ENCODE measurements at places on chromosomes 1 and 21.
A peak's percentile ranks its signal among the peaks of the same experiment; 100 is the strongest.

DNA sequence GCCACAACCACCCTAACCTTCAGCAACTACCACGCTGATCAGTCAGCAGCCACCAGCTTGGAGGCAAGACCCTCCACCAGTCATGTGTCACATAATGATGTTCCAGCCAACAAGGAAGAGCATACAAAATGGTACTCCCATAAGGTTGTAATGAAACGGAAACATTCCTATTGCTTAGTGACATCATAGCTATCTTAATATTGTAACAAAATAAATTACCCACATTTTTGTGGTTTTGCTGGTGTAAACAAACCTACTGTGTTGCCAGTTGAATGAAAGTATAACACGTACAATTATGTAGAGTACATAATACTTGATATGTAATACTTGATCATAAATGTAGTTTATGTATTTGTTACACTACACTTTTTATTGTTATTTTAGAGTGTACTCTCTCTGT, 1363.2 kb upstream of the ADGRL4 start:
- no peak for DNase-seq

DNA sequence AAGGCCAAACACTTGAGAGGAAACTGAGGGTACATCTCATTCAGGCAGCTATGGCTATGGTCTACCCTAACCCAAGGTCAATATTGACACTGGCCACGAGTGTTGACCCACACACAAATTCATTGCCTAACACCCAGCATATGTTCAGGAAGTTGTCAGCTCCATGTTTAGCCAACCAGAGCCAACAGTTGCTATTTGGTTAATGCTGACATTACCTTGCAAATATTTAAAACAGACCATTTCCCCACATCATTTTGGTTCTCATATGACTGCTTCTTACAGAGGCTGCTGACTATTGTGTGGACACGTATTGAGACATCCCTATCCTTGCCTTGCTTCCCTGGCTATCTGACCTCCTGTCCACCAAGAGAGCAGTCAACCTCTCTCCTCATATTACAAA, 97.3 kb downstream of the LMX1A start:
- DNase-seq, result no peak

- no peak for DNase-seq
Measured at GRCh38 chr1:24226749-24227148, 39.7 kb upstream of the IFNLR1 start.

GRCh38 chr1:160251011-160251410, 11.3 kb downstream of the DCAF8 start:
- peak; percentile 70 for DNase-seq

- DNase-seq, result no peak
Measured at GRCh38 chr1:5650283-5651026, 341.8 kb downstream of the NPHP4 start.

GRCh38 chr21:37484535-37485474, 118.2 kb downstream of the DYRK1A start:
- DNase-seq, result no peak

GRCh38 chr1:225908773-225909172, 15.3 kb downstream of the PYCR2 start:
- no peak for DNase-seq

DNA sequence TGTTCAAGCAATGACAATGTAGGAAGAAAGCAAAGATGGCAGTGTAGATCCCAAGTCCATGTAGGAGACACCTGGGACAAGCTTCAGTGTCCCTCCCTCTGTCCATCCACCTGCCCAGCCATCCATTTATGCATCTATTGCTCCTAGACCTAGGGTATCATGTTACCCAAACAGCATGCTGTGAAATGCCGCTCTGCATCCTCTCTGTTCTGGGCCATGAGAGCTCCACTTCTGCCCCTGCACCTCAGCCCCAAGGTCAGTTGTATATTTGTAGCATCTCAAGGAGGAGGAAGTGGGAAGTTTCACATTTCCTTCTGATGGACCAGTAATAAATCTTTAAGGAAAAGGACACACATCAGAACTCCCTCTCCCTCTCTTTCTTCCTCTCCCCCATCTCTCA, 27.9 kb upstream of the TSPEAR start:
- DNase-seq, result no peak

All from NCI-H524 treated with DMSO at 0.1 percent for 48 hours (cell line).